ENCODE measurements at places on chromosomes 1 and 21.
A peak's percentile ranks its signal among the peaks of the same experiment; 100 is the strongest.

DNA sequence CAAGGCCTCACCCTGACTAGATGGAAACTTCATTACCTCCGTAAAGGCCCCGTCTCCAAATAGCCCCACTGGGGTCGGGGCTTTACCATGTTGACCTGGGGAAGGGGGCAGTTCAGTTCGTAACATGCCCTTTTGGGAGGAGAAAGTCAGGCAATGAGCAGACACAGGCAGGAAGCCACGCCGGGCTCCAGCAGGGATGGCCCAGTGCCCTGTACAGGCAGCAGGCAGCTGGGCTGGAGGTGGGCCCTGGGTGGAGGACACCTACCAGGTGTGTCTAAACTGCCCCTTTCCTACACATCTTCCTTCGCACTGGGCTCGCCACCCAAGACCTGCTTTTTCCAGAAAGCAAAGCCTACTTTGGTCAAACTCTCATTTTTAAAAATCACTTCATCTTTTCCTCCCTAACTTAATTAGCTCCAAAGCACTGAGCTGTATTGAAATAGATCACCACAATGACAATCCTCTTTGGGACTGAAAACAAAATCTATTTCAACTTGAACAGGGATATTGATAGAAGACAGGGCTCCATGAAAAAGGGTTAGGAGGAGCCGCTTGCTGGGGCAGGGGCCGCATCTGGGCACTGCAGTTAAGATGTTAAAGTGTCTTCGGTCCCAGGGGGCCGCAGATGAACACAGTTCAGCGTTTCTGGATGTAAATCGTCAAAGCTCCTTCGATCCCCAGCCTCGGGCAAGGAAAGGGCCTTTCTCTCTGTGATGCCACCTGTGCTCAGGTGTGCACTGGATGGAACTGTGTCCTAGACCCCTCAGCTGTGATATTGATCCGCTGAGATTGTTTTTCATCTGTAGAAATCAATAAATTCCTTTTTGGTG is 104.6 kb downstream of the PDE9A start:
- ATAC-seq = no peak

DNA sequence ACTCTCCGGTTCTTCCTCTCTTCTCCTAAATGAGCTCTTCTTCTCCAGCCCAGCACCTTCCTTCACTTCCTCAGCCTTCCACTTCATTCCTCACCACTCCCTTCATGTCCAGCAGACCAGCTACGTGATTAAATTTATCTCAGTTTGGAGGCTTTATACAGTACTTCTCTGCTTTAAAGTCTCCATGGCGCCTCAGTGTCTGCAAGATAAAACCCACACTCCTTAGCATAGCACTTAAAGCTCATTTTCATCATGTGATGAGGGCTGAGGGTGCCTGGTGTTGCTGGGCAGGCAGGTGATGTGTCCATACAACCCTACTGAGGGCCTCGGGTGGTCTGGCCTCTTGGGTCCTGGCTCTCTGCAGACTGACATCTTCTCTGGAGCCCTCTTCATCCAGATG is 7.7 kb downstream of the SLC5A9 start:
- no peak for ATAC-seq

GRCh38 chr1:212621949-212622305 is 13.4 kb downstream of the ATF3 start:
- peak; percentile 47 for ATAC-seq

- ATAC-seq = no peak
Measured at GRCh38 chr1:71521655-71522264, 440.9 kb upstream of the ZRANB2 start.

GRCh38 chr1:159214149-159214760 is 9.6 kb downstream of the ACKR1 start:
- peak; percentile 51 for ATAC-seq

DNA sequence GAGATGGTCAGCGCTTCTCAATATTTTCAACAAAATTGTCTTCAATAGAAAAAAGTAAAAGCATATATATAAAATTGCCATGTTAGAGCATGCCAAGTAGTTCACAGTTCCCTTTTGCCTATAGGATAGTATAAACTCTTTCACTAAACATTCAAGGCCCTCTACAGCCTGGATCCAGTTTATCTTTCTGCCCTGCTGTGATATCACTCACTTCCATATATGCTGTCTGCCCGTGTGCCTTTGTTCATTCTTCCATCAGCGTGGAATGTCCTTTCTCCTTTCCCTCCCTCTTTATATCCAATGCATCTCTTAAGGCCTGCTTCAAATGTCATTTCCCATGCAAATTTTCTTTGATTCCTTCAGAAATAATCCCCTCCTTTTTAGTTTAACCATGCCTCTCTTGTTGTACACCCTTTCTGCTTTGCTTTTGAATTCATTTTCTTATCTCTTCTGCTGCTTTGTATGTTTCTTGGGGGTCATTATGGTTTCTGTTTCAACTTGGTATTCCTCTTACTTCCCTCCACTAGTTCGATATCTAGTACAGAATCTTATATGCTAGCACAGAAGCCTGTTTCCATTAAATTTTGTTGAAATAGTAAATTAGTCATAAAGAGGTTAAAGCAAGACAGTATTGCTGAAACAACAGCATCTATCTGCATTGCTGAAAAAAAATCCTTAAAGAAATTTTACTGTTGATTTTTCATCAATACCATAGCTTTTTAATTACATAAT is 44.7 kb downstream of the XCL2 start:
- ATAC-seq = no peak

All from activated T-helper 17 cell treated with anti-CD3 and anti-CD28 coated beads, Interleukin-2, amount 50 U/mL, for 72 hours (primary cell).